ENCODE measurements at places on chromosomes 3 and 15.
A peak's percentile ranks its signal among the peaks of the same experiment; 100 is the strongest.

- no peak for DNase-seq
Measured at GRCh38 chr3:107916171-107916570, 174.7 kb downstream of the CD47 start.

- DNase-seq = no peak
Measured at GRCh38 chr15:86060674-86061073, 19.0 kb upstream of the AGBL1 start.

DNA sequence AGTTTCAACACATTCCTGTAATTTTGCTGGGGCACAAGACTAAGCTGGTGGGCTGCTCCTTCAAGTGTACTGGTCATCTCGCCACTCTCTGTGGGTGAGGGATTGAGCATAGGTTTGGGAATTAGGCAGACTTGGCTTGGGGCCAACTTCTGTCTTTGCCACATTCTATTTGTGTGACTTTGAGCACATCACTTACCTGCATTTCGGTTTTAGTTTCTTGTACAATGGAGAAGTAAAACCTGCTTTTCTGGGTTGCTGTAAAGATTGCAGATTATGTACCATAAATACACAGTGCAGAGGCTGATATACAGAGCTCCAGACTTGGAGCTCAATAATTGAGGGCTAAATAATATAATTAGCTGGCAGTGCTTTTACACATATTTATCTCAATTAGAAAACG lies 162.1 kb downstream of the C3orf38 start:
- no peak for DNase-seq

- no peak for DNase-seq
Measured at GRCh38 chr3:59368900-59369675, 319.3 kb upstream of the CFAP20DC start.

GRCh38 chr3:166663194-166663593 lies 716.9 kb downstream of the ZBBX start:
- no peak for DNase-seq

DNA sequence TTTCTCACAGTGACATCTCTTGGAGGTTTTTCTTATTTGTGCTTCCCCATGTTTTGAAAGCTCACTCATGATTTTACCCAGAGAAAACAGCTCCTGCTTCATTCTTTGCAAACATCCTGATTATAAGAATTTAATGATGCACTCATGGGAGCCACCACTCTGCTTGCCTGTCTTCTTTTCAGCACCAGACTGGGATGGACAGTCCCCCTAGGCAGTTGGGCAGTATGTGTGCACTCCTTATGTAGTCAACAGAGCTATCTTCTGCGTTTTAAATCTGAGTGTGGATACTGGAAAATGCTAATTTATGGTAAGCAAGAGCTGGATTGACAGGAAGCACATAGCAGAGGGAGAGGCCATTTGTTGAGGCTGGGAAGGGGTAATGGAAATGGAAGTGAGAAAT lies 276.1 kb downstream of the AGBL1 start:
- no peak for DNase-seq

GRCh38 chr3:16378920-16379319 lies 113.9 kb downstream of the OXNAD1 start:
- peak; percentile 16 for DNase-seq

- DNase-seq = no peak
Measured at GRCh38 chr3:191026746-191027145, 164.3 kb upstream of the GMNC start.

- DNase-seq = no peak
Measured at GRCh38 chr3:34263101-34263621, 464.7 kb downstream of the PDCD6IP start.

DNA sequence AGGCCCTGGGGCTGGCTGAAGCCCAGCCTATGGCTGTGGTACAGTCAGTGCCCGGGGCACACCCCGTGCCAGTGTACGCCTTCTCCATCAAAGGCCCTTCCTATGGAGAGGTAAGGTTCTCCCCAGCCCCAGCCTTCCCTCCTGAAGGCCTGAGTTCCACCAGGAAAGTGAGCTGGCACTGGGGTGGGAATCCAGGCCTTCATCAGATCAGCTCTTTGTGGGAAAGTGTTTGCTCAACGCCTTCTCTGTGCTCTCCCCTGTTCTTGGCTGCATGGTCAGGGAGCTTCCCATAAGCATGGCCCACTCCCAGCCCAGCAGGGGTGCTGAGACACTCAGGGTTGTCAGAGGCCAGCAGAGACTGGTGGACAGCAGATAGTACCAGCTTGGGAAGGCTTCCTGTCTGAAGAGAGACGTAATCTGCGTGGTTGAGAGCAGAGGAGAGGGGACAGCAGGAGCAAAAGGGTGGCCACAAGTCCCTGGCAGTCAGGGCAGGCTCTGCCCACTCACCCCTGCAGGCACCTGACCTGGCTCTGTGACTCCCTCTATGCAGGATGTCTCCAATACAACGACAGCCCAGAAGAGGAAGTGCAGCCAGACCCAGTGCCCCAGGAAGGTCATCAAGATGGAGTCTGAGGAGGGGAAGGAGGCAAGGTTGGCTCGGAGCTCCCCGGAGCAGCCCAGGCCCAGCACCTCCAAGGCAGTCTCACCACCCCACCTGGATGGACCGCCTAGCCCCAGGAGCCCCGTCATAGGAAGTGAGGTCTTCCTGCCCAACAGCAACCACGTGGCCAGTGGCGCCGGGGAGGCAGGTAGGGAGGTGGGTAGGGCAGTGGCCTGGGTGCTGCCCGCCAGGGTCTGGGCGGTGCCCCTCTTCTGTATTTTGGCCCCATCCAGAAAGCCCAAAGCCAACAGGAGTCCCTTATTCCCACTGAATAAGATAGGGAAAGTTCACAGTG lies 38.4 kb downstream of the PML start:
- no peak for DNase-seq

DNA sequence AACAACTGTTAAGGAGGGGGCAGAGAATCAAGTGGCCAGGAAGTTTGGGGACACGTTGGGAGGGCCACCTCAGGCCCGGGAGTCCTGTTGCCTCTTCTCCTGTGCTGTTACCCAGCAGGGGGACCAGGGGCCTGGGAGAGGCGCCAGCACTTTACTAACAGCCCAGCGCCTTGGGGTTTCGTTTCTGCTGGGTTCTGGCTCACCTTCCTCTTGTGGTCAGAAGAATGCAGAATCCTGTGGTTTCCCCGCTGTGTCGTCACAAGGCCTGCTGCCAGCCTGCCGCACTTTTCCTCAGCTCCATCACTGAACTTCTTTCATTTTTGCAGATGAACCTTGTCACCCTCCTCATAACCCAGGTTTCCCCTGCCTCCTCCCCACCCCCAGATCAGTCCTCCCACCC lies 67.7 kb downstream of the SLC30A4 start:
- DNase-seq = no peak

DNA sequence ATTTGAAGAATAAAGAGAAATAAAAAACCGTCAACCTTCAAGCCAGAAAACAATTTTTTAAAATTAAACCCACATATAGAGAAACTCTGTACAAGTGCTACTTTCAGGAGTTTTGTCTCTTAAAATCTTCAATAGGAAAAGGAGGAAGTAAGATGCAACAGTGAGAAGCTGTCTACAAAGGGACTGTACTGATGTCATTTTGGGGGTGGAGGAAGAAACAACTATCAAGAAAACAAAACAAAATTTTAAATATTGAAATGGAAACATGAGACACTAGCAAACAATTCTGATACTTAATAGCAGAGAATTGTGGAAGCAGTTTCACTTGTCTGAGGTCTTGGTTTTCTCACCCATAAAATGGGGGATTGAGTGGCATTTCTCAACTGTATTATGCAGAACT lies 84.4 kb downstream of the SLMAP start:
- no peak for DNase-seq

DNA sequence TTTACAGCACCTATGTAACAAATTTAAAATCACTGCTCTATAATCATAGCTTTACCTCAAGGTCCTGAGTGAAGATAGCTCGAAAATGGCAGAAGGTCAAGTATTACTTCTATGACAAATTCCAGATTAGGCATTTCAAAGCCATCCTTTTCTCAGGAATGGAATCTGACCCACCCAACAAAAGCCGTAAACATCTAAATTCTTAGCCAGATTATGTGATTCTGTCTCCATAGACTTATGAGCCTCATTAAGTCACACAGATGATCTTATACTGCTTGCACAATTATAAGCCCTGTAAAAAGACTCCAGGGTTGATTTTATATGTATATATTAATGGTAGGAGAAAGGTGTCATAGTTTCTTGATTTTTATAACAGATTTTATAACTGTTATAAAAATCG lies 56.9 kb downstream of the CEP152 start:
- no peak for DNase-seq

DNA sequence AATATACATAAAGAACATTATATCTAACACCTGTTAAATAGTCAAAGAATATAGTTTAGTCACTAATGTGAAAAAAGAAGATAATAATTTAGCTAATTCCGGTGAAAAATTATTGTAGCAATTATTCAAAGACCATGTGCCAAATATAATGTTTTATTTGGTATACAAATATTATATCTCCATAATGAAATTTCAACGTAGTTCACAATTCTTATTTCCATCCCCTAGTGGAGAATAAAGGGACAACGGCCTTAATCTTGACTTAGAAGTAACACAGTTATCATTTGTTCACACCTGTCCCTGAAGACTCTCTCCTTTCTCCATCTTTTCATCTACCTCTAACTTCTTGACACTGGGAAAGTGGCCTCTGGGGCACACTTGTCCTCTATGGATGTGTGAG lies 213.4 kb downstream of the ERC2 start:
- DNase-seq = no peak

DNA sequence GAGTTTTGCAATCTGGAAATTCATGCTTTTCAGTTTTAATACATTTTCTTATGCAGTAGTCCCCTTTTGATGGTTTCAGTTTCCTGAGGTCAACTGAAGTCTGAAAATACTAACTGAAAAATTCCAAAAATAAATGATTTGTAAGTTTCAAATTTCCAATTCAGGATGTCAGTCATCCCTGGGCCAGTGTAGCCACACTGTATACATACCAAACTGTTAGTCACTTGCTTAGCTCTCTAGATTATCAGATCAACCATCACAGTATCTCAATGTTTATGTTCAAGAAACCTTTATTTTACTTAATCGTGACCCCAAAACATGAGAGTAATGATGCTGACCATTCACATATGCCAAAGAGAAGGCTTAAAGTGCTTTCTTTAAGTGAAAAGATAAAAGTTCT lies 715.5 kb downstream of the GBE1 start:
- DNase-seq = no peak

GRCh38 chr3:4508048-4508981 lies 15.2 kb downstream of the ITPR1 start:
- DNase-seq = no peak

GRCh38 chr15:73915082-73915481 lies 11.2 kb upstream of the LOXL1 start:
- DNase-seq = no peak

DNA sequence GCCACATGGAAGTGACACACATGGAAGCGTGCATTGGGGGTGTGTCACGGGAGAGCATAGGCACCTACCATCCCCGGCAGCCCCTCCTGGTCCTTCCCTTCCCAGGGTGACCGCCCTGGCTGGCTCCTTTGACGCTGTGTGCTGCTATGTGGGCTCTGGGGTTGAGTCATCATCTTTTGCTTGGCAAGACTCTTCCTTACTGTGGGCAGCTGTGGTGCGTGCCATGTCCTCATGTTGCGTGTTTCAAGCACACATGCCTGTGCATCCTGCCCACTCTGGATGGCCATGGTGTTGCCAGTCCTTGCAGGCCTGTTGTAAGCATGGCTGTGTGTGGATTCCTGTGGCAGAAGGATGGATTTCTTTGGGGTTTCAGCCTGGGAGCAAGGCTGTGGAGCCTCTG lies 14.0 kb downstream of the PLXNA1 start:
- no peak for DNase-seq

- DNase-seq = no peak
Measured at GRCh38 chr3:53589201-53589600, 94.8 kb downstream of the CACNA1D start.

DNA sequence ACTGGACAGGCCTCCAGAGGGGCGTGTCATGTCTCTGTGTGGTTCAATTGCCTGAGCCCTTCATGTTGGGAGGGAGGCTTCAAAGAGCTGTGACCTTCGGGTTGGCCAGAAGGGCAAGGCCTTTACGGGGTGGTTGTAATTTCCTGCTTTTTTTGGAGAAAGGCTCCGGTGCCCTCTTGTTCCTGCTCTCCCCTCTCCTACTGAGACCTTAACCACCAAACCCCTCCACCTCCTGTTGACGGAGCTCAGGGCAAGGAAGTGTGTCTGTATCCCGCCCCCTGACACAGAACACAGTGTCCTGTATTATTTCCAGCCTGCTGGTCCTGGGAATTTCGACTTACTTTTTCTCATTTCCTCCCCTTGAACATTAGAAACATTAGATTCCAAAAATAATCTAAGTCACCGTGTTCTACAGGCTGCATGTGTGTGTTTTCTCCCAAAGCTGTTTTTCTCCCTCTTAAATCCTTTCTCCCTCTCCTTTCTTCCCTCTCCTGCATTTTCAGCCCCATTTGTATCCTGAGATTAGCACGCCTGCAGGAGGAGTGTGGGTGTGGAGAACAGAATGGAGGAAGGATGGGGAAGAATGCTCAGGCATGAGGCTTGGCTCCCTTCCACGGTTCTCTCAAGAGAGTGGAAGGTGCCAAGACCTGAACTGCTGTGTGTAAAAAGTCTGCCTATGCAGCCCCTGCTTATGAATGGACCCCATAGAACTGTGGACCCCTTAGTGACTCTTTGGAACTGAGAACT lies 285.4 kb upstream of the ROPN1 start:
- no peak for DNase-seq

GRCh38 chr15:88814393-88814792 lies 11.2 kb downstream of the ACAN start:
- DNase-seq = no peak

DNA sequence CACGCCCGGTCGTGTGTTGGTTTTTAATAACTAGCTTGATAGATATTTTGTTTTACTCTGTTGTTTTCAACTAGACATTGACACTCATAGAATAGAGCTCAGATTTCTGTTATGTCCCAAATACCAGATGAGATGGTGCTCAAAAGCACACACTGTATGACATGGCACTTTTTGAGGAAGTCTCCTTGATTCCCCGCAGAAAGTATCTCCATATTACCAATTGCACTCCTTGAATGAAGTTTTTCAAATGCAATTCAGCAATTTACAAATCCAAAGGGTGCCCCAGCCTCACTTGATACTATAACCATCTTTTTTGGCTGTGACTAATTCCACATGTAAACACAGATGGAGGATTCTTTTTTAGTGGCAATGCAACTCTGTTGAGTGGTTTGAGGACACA lies 92.0 kb upstream of the IGF1R start:
- no peak for DNase-seq

GRCh38 chr3:4404881-4405280 lies 62.2 kb downstream of the SUMF1 start:
- DNase-seq = no peak

- no peak for DNase-seq
Measured at GRCh38 chr3:191398607-191399006, 62.4 kb upstream of the PYDC2 start.

Measured in activated CD4-positive, alpha-beta T cell treated with anti-CD3 and anti-CD28 coated beads, Interleukin-2, amount 50 U/mL, for 24 hours (primary cell).